ENCODE measurements at places on chromosomes 11 and 22.

GRCh38 chr11:119472186-119472855 lies 49.3 kb upstream of the THY1 start:
- DNase-seq = no peak

- DNase-seq = no peak
Measured at GRCh38 chr11:6629892-6630631, 10.8 kb upstream of the TPP1 start.

- DNase-seq = no peak
Measured at GRCh38 chr11:75874684-75875341, 59.8 kb downstream of the UVRAG start.

GRCh38 chr22:30277547-30278344 lies 11.1 kb upstream of the OSM start:
- DNase-seq = no peak

- DNase-seq = no peak
Measured at GRCh38 chr11:50423208-50423607, 390.5 kb downstream of the OR4C45 start.

All from bone marrow (tissue), 2 donors.